ENCODE measurements at places on chromosomes 6 and 20.
A peak's percentile ranks its signal among the peaks of the same experiment; 100 is the strongest.

DNA sequence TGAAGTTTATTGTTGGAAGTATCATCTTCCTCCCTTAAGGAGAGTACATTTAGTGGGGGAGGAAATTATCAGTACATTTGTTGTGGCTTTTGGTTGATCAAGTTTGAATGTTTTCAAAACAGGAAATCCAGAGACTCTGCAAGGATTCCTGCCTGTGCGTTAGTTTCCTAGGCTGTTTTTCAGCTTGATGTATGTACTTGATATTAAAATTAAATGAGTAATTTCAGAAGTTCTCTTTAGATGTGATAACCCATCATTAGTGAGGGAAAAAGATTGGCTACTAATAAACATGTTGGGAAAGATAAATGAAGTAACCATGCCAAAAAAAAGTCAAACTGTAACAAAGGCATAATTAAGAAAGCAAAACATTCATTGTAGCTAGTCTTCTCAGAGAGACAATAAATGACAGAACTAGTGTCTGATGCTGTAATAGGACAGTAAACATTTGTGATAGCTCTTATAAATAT is 88.0 kb upstream of the TULP1 start:
- no peak for DNase-seq

GRCh38 chr20:57795977-57796560 is 86.3 kb upstream of the PMEPA1 start:
- DNase-seq: no peak

GRCh38 chr6:106316375-106316766 is 9.2 kb downstream of the ATG5 start:
- DNase-seq: peak; percentile 21

GRCh38 chr6:99613705-99614429 is 7.2 kb downstream of the PRDM13 start:
- DNase-seq: peak; percentile 73

DNA sequence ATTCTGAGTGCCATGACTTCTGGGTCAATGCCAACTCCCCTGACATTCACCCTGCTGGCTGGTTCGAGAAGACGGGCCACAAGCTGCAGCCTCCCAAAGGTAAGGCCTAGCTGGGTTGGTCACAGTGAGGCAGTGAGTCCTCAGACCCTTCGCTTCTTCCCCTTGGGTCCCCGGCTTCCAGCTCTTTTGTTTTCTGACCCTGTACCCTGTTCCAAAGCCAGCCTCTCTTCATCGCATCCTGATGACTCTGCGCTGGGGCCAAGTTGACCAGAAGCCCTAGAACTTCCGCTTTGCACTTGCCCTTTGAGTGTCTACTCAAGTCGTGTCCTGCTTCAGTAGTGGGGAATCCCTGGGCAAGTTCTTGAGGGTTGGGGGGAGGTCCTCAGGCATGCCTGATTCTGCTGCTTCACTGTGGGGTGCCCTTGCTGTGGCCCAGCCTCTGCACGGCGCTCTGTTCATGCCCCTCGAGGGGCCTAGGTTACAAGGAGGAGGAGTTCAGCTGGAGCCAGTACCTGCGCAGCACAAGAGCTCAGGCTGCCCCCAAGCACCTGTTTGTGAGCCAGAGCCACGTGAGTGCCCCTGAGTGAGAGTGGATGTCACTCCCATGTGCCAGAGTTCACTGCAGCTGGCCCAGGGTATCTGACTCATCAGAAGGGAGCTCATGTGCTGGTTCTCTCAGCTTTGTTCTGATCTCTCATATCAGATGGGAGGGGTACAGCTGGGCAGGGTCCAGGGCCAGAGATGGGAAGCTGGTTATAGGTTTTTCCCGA is 23.0 kb downstream of the L3MBTL1 start:
- no peak for DNase-seq

GRCh38 chr6:98840996-98841513 is 6.7 kb downstream of the POU3F2 start:
- no peak for DNase-seq

DNA sequence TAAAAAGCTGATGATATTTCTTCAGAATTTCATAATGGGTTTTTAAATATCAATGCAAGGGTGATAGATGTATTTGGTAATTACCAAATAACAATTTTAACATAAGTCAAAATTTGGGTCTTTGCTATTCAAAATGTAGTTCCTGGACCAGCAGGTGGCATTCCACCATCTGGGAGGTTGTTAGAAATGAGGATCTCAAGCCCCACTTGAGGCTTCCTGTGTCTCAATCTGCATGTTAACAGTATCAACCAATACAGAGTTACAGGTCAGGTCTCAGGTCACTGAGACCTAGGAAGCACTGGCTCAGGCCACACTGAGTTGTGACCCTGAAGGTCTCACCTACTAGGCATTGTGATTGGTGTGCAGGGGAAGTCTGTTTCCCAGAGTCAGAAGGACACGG is 57.2 kb upstream of the MTRF1L start:
- no peak for DNase-seq

All from GM13977 (cell line).